RPMI8226 (cell line): ENCODE measurements at places on chromosomes 4 and X.
A peak's percentile ranks its signal among the peaks of the same experiment; 100 is the strongest.

DNA sequence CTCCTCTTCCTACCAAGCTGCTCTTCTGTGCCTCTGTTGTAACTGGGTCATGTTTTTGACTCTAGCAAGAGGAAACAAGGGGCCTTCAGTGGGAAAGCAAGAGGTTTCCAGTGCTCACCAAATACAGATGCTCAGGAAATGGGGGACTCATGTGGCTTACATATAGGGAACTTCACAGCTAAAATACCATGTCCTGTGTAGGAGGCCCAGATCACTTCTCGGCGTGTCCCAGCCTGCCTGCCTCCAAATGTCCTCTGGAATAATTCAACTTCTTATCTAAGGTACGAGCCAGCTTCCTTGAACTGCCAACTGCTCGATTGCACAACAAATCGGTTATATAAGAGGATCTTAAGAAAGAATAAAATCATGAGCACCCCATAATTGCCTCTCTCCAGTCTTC lies 161.3 kb downstream of the KIT start:
- DNase-seq: no peak

- DNase-seq: no peak
These were observed 134.1 kb downstream of the ELOVL6 start for GRCh38 chr4:110064295-110064694.

GRCh38 chr4:30028826-30029225 lies 691.3 kb upstream of the PCDH7 start:
- no peak for DNase-seq

DNA sequence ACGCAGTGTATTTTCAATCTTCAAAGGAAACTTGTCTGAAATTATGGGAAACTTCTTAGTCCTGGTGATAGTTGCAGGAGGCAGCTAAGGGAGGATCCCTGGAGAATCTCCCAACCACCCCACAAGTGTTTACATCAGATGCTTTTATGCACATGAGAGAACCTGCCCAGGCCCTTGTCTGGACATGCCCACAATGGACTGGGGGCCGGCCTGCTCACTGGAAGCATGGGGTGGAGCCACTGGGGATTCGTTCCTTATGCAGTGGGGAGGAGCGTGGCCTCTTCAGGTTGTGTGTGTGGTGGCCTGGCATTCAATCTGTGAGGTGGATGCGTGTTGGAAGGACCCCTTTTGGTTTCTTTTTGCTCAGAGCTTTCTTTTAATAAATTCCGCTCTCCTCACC lies 398.7 kb upstream of the PPP1R2C start:
- DNase-seq: peak; percentile 68

GRCh38 chr4:11640584-11640983 lies 211.9 kb upstream of the HS3ST1 start:
- DNase-seq: no peak

GRCh38 chrX:9171841-9172463 lies 138.0 kb upstream of the FAM9B start:
- DNase-seq: no peak

DNA sequence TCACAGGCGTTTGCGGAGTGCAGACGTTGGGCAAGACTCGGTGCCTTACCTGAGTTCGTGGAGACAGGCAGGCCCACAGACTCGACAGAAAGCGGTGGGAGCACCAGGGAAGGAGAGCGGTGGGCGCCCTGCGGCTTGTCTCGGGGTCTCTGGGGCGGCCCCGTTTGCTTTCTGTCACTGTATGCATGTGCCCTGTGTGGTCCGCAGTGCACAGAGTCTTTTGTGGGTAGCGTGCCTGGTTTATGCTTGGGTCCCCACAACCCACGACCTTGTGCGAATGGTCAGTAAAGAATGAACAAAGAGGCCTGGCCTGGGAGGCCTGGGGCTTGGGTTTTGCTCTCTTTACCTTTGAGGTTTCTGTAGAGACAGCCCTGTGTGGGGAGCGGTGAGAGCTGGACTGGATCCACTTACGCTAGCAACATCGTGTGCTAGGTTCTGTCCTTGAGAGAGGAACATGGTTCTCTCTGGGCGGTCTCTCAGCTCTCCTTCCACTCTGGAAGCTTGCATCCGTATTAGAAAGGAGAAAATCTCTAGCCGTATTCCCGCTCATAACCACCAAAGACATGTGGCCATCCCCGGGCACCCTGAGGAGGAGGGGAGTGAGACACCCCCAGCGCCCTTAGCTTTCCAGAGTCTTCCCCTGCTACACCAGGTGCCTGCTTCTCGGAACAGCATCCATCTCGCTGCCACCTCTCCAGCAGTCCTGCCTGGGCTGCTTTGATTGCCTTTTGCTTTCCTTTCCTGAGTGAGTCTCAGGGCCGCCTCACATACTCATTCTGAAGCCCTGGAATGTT lies 1.2 kb downstream of the TADA2B start:
- no peak for DNase-seq

GRCh38 chr4:17511950-17512795 lies at the start of gene QDPR:
QDPR (minus strand) TSS chr4:17512090; CDS start chr4:17512054, 36 bp downstream.
- peak; percentile 87 for DNase-seq

DNA sequence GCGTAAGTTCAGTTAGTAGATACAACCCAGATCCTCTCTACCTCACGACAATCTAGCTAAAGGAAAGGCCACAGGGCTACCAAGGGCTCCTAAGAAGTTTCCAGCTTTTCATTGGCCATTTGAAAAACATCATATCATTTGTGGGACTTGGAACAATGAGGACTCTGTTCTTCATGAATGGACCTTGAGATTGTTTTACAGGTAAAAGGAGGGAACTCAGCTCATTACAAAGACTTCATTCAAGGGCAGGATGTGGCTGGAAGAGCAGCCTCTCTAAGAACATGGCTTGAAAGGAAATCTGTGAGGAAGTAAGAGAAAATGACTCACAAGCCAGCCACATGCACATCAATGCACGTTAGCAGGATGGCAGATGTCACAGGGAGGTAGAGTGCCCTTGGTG lies 105.9 kb upstream of the SLC7A11 start:
- DNase-seq: no peak

- no peak for DNase-seq
These were observed 228.4 kb upstream of the PSAPL1 start for GRCh38 chr4:7663075-7663541.

DNA sequence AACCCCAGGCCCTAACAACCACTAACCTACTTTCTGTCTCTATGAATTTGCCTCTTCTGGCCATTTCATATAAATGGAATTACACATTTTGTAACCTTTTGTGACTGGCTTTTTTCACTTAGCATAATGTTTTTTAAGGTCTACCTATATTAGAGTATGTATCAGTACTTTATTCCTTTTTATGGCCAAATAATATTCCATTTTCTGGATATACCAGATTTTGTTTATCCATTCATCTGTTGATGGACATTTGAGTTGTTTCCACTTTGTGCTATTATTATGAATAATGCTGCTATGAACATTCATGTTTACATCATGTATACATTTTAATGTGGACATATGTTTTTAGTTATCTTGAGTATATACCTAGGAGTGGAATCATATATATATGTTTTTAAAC lies 35.5 kb downstream of the REPS2 start:
- no peak for DNase-seq

- no peak for DNase-seq
These were observed 16.4 kb upstream of the HSFX1 start for GRCh38 chrX:149757206-149758067.

- no peak for DNase-seq
These were observed 54.4 kb upstream of the GAB1 start for GRCh38 chr4:143282211-143282707.

GRCh38 chrX:70423936-70424675 lies 992 bp downstream of the GDPD2 start:
- DNase-seq: no peak

GRCh38 chr4:119125931-119126330 lies 9.7 kb upstream of the MYOZ2 start:
- no peak for DNase-seq

GRCh38 chrX:38900719-38901118 lies 99.5 kb downstream of the MID1IP1 start:
- DNase-seq: no peak

DNA sequence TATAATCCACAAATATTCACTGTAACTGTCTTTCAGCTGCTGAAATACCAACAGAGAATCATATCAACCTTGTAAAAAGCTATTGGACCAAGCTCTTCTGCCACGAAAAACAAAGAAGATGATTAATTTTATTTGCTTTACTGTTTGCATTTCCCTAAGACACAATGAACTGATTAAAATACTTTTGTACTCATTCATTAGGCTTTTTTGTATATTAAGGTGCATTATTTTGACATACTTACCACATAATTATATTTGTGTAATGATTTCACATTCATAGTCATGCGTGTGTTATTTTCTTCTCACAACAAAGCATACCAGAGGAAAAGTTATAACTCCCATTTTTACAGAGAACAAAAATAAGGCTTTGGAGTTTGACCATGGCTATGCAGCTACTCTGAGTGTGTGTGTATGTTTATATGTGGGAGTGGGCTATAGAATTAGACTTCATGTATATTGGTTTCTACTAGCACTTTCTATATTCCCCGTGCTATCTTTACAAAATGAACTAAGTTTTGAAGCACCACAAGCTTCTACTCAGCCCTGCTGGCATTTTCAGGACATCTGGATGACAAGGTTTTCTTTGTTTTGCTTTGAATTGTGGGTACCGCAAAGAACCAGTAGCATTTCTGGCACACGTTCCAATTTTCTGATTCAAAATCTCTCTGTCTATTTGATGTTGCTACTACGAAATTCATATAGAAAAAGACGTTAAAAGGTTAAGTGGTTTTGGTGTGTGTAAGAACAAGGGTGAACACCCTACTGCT lies 11.0 kb upstream of the FGF5 start:
- DNase-seq: no peak

- no peak for DNase-seq
These were observed 405.8 kb upstream of the RPS6KA3 start for GRCh38 chrX:20672476-20672875.

DNA sequence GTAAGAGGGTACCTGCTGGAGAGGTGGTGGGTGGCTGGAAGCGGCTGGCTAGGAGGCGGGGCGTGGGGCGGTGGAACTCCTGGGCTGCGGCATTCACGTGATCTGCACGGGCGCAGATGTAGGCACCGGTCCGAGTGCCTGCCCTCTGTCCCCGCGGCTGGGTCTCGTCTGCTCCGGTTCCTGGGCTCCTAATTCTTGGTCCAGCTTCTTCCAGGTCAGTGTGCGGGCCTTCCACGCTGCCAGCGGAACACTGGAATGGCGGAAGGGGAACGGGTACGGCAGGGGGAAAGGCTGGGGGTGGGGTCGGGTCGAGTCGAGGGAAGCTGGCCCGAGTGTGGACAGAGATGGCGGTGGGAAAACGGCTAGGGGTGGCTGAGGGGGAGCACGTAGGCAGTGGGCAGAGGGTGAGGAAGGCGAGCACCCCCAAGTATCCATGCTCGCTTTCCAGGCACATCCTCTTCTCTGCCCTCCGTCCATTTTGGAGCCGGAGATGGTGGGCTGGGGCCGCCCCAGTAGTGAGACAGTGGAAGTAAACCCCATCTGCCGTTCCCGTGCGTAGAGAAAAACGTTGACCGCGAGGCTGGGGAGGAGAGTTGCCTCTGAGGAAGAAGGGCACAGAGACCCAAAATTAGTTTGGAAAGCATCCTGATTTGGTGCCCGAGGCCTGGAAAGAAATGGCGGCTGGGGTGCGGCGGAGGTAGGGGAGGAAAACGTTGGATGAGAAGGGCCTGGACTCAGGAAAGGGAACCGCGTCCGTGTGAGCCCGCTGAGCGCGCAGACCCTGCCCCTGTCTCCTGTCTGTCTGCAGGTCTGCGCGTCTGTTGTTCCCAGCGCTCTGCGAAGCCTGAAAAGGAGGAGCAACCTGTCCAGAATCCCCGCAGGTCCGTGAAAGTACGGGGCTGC lies at the start of gene TCEAL4:
TSS of gene TCEAL4 (plus strand) at position 105 of the 903 bp plus-strand sequence. CDS start 1,161 bp downstream, outside the sequence.
- DNase-seq: peak; percentile 49

DNA sequence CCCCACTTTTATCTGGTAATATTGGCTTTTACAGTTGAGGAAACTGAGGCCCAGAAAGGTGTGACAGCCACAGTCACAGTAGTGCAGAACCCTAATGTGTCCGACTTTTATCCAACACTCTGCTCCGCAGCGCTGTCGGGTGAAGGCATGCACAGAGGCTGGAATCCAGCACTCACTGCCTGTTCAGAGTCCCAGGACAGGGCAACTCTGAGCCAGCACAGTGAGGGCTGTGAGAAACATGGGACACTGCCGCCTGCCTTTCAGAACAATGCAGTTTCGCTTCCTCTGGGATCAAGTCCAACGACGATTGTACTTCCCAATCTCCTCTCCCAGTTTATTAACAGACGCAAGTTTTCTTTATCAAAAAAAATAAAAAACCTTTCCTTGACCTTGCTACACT lies 41.9 kb upstream of the PDGFRA start:
- DNase-seq: no peak

- peak; percentile 42 for DNase-seq
These were observed 92.2 kb downstream of the DCHS2 start for GRCh38 chr4:154399259-154399974.

DNA sequence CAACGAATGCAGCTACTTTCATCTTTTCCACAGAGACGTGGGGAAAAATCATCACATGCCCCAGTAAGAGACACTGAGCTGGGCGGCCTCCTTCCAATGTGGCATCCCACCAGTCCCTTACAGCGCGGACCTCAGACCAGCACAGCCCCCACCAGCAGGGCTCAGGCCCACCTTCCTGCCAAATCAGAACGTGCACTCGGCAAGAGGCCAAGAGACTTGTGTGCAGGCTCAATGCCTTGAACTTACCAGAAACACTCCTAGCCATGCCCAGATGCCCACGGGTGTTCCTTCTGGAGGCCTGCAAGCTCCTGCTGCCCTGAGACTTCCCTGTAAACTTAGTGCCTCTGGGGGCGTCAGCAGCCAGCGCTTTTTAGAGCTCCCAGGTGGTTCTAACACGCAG lies 31.2 kb downstream of the WDR1 start:
- no peak for DNase-seq

GRCh38 chrX:41301438-41301824 lies 32.5 kb upstream of the DDX3X start:
- no peak for DNase-seq

DNA sequence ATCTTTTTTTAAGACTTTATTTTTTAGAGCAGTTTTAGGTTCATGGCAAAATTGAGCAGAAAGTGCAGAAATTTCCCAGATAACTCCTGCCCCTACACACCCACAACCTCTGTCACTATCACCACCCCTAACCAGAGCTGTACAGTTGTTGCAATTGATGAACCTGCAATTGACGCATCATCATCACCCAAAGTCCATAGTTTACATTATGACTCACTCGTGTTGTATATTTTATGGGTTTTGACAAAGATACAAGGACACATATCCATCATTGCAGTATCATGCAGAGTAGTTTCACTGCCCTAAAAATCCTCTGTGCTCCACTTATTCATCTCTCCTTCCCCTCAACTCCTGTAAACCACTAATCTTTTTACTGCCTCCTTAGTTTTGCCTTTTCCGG lies 34.5 kb upstream of the WAS start:
- no peak for DNase-seq

GRCh38 chr4:10605746-10606482 lies 78.7 kb downstream of the CLNK start:
- no peak for DNase-seq

DNA sequence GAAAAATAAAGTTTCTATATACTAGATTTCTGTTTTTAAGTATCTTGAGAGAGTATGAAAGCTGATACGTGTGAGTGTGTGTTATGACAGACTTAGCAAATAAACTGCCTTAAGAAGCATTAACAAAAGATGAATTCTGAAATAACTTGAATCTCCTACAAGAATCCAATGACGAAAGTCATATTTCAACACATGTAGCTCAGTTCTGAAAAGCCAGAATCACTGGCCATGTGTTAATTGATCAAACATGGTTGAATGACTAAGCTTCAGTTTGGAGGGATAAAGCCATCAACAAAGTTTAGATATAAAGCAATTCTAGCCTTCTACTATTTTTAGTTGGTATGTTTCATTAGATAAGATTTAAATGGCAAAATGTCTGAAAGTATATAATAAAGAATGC lies 88.5 kb upstream of the ETNPPL start:
- no peak for DNase-seq
